ENCODE measurements at places on chromosomes 7 and 10.

DNA sequence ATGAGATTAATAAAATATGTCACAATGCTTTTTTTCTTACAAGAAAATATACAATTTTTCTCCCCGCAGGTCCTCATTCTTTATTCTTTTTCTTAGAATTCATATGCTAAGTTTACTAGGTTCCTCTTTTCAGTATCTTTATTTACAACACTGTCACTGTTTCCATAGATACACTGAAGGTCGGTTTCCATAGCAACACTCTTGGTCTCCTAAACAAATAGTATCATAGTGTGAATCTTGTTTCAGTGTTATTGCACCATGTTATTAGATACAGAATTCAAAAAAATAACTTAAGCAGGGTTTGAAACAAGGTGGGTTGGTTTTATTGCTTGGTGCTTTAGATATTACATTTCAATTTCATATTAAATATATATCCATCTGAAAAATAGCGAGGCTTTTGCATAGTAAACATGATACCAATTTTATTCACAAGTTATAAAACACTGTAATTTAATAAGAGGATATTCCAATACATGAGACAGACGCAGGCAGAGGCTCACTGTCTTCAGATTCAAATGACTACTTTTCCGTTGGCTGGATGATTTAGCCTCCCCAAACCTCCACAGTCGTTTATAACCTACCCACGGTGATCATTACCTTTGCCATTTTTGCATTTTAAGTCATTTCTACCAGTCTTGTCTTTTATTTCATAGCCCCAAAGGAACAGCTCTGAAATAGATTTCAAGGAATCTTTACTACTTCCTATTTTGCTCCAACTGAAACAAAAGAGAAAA lies 88.9 kb upstream of the KLF6 start:
- DNase-seq, result no peak

DNA sequence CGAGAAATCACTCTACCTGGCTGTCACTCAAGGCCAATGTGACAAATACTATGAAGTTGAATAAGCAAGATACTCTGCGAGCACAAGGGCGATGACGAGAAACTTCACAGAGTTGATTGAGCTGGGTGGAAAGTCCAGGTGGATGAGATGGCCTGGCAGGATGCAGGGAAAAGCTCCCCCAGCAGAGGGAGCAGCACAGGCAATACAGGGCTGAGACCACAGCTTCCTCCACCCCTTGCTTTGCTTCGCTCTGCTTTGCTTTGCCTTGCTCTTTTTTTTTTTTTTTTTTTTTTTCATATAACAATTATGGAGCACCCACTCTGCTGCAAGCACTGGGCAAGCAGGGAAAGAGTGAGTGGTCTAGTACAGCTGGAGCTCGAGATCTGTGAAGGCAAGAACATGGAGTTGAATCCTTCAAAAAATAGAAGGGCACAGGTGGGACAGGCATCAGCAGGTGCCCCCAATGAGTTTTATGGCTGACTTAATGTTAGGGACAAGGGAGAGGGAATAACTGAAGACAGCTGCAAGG lies 88.3 kb downstream of the CABCOCO1 start:
- peak; percentile 5 for DNase-seq

- DNase-seq, result no peak
These were observed 93.8 kb upstream of the NOBOX start for GRCh38 chr7:144497282-144497681.

DNA sequence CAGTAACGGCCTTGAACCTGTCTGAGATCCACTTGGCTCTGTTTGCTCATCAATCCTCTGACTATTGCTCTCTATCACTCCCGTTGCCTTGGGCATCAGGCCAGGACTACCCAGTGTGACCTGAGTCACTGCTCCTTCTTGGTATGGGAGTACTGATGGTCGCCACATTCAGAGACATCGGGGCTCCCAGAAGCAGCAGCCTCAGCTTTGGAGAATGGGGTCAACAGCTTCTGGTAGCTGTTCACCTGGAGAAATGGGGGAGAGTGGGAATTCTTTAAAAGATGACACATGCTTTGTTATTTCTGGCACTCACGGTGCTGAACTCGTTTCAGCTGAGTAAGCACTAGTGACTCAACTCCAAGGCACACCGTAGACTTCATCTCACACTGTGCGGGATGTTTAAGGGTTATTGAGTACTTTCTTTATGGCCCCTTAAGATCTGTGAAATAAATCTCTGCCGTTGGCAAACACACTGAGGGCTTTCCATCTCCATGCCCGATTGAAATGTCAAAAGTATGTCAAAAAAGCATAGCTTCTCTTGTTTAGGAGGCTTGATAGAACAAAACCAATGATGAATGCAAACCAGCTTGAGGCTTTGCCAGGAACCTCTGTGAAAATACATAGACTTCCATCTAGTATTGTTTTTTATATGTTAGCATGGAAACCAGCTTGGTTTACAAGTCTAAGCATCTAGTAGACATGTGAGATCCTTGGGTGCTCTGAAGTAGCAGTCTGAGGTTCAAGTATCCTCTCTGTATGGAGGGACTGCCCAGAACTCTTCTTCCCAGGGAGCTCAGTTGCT lies 333.1 kb downstream of the CXCL12 start:
- no peak for DNase-seq

DNA sequence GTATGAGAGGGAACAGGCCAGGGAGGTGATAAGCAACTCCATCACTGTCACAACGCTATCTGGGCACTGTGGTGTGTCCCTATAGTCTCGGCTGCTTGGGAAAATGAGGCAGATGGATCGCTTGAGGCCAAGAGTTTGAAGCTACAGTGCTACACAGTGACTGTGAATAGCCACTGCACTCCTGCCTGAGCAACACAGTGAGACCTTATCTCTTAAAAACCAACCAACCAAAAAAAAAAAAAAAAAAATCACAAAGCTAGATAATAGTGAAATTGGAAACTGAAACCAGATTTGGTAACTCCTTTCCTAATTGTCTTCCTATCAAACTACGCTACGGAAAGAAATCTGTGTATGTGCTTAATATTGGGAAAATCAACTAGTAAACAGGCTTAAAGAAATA lies 14.1 kb downstream of the MICU1 start:
- no peak for DNase-seq

GRCh38 chr10:113133497-113134115 lies 183.6 kb downstream of the TCF7L2 start:
- DNase-seq, result no peak

DNA sequence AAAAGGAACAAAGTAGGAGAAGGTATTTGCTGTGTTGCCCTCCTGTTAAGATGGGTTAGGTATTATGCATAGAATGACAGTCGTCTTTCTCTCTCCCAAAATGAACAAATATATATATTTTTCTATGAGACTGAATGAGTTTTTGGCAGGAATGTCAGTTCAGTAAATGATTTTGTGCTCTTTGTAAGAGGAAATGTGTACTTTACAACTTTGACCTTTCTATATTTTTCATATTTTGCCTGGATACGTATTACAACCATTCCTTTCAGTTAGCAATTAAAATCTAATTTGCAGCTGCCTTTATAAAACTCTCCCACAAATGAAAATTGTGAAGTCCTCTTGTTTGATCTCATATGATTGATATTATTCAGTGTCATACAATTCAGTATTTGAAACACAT lies 336.6 kb upstream of the MEOX2 start:
- no peak for DNase-seq

- no peak for DNase-seq
These were observed 1301.5 kb upstream of the SORCS1 start for GRCh38 chr10:108465871-108466641.

GRCh38 chr10:23171232-23171876 lies 20.8 kb upstream of the PTF1A start:
- DNase-seq, result no peak

- DNase-seq, result no peak
These were observed 569.6 kb downstream of the LRMDA start for GRCh38 chr10:76001019-76001418.

DNA sequence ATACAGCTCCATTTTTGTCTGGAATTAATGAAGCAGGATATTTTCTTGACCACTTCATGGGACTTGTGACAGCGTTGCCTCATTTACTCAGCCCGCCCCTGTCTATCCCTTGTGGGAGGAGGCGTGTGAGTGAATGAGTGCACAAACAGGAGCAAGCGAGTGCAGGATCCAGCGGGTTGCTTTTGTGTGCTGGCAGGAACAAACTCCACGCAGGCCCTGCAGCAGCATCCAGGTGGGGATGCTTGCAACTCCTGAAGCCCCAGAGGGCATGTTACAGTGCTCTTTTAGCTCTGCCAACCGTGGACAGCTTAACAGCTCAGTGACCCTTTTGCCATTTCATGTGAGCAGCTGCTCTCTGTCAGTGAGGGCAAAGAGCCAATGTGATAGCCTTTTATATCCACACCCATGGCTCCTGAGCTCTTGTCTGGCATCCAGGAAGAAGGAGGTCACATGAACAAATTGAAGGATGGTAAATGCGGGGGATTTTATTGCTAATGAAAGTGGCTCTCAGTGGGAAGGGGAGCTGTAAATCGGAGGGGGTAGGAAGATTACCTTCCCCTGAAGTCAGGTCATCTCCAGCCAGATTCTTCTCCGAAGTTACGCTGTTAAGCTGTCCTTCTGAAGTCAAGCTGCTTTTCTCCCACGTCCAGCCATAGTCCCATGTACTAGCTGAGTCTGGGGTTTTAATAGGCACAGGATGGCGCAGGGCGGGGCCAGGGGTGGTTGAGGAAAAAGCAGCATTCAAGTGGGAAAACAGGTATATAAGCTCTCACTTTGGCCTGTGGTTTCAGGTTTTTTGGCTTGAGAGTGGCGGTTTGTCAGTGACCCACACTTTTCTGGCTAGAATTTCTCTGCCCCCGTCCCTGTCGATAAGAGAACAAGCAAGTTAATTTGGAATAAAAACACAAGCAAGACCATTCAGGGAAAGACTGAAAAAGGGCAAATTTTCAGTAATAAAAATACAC lies 714.7 kb upstream of the MBL2 start:
- no peak for DNase-seq

DNA sequence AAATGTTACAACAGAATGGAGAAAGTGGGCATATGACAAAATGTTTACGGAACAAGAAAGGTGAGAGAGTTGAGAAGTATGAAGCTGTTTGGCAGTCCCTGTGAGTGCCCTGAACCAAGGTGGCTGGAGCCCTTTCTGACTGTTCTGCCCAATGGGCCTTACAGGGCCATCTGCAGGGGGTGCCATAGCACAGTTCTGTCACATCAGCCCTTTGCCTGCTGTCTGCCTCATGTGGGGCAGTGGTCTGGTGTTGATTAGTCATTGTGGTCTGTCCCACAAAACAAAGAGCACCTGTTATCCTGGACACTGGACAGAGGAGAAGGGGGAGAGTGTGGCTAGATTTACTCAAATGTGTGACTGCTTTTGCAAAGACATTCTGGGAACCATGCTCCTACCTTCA lies 51.5 kb upstream of the OSBPL3 start:
- DNase-seq, result no peak

DNA sequence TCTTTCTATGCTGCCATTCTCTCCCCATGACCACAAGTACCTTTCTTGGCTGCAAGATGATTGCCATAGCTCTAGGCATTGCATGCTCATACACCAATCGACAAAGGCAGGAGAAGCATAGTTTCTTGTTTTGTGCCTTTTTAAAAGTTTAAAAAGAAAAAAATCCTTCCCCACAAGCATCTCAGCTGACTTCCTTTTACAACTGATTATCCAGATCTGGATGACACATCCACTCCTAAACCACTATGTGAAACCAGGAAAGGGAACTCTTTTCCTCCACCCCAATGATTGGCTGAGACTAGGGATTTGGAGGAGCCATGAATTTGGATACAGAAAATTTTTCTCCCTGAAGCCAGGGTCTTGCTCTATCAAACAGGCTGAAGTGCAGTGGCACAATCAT lies 14.5 kb upstream of the LRRC4 start:
- no peak for DNase-seq

DNA sequence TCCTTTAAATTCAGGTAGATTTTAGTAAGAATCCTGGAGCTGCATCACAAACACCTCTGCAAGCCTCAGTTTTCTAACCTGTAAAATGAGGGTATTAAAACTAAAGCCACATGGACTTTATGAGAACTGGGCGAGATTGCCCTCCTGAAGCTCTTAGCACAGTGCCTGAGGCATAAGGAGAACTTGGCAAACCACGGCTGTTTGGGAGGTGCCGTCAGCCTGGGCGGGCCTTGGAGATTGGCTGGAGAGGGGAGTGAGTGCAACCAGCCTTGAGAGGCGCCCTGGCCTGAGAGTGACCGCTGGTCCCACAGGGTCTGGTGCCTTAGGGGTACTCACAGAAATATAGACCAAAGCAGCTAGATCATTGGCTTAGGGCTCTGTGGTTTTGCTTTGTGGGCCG lies 5.4 kb upstream of the TNS3 start:
- DNase-seq, result no peak

GRCh38 chr10:68870545-68871104 lies 30.5 kb upstream of the DDX50 start:
- DNase-seq, result no peak

DNA sequence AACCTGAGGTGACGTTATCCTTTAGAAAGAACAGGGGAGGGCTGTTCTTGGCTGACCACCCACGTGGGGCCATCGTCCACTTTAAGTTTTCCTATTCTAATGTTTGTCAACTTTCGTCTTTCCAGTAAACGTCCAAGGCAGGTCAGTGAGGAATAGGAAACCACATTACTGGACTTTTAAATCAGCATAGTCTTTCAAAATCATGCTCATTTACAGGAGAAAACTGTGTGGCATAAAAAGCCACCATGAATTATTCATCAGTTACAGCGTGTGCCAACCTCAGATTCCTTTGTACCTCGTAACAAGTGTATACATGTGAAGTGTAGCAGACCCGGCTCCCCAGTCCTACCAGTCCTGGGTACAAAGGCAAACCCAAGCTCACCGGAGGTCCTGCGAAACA lies 25.1 kb upstream of the ABLIM1 start:
- no peak for DNase-seq

DNA sequence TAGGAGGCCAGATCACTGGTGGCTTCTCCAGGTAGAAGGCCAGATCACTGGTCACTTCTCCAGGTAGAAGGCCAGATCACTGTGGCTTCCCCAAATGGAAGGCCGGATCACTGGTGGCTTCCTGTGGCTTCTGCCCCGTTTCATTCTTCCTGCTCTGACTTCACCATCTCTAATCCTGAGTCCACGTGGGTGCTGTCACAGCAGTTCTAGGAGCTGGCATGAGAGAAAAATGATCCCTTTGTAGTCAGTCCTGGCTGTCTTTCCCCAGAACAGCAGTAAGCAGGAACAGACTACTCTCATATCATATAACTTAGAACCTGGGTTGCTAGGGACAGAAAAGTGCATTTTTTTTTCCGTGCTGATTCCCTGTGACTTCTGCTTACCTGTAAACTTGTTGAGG lies 90.9 kb downstream of the ACTR3B start:
- DNase-seq, result peak; percentile 9

DNA sequence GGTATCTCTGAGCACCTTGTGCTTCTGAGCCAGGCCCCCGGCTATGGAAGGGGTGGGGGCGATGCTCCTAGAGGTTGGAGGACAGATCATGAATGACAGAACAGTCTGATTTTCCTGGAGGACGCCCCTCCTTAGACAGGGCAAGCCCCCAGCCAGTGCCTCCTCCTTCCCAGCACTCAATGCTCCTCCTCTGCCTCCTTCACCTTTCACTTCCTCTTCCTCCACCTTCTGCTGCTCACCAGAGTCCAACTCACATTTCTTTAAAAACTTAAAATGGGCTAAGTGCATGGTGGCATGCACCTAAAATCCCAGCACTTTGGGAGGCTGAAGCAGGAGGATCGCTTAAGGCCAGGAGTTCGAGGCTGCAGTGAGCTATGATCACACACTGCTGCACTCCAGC lies 71.1 kb upstream of the CUX1 start:
- no peak for DNase-seq

GRCh38 chr10:126646110-126646509 lies 24.4 kb downstream of the C10orf90 start:
- no peak for DNase-seq

GRCh38 chr10:126263006-126263676 lies 125.1 kb downstream of the ADAM12 start:
- DNase-seq, result no peak

Data from hippocampal formation (tissue), 2 donors.